Cerebellar nuclear complex (tissue), 1 donor: ENCODE measurements at places on chromosomes 13 and 19.

DNA sequence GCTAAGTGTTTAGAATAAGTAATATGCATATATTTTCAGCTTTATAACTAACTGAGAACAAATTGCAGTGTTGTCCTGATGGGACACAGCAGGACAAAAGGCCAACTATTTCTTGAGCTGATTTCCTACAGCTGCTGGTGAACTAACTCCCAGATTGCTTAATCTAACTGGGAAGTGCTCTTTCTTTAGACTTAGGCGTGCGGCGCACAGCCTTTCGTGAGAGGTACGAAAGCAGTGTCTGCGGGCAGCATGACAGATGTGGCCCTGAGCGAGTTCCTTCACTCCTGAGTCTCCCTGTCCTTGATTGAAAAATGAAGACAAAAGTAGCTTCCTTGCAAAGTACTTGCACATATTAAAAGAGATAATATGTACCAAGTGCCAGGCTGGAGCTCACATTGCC lies 47.3 kb upstream of the NPAS1 start:
- DNase-seq = no peak

GRCh38 chr13:114024603-114025404 lies 50.9 kb upstream of the C13orf46 start:
- no peak for DNase-seq

GRCh38 chr13:30766231-30766630 lies 30.9 kb downstream of the ALOX5AP start:
- no peak for DNase-seq

DNA sequence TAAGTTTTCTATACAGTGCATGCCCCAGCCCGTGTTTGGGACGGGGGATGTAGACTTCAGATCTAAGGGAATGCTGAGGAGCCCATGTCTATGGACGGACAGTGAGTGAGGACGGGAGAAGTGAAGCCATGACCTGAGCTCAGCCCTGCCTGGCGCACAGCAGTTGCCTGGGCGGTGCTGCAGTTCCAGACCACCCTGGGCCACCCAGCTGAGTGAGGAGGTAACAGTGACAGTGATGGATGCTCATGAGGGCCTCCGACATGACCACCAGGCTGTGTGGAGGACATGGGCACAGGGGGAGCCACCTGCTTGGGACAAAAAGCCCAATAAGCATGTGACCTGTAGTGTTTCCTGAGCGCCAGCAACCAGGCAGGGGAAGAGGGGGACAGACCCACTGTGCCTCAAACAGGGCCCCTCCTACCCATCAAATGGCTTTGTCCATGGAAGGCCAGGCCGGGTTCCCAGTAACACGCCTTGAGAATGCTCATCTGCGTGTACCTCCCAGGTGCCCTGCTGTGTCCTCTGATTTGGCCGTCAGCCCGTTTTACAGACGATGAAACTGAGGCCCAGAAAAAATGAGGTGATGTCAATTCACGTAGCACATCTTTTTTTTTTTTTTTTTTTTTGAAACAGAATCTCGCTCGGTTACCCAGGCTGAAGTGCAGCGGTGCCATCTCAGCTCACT lies 22.6 kb downstream of the NOSIP start:
- no peak for DNase-seq

DNA sequence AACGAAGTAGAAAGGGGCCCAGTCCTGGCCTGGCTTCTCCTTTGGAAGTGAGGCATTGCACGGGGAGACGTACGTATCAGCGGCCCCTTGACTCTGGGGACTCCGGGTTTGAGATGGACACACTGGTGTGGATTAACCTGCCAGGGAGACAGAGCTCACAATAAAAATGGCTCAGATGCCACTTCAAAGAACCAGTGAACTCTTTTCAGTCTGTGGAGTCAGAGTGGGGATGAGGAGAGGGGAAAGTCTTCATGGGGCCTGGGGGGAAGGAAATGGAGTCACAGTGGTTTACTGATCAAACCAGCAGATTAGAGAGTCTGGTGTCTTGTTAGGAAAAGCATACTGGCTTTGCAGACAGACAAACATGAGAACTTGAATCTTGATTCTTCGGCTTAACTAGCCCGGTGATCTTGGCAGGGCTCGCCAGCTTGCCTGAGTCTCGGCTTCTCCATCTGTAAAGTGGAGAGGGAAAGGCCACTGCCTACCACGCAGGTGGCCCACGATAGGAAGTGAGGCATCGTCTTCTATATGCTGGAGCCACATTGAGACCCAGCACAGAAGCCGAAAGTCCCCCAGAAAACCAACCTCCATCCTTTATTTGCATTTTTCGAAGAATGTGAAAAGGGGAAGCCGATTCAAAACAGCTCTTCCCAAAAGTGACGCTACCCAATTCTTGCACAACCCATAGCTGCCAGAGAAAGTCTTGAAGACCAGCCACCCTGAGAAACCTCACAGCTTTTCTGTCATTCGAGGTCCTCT lies at the start of gene FFAR1:
Gene FFAR1, plus strand, starts transcription at position 732 of the 759 bp plus-strand sequence. CDS start 3,650 bp downstream, outside the sequence.
- no peak for DNase-seq

DNA sequence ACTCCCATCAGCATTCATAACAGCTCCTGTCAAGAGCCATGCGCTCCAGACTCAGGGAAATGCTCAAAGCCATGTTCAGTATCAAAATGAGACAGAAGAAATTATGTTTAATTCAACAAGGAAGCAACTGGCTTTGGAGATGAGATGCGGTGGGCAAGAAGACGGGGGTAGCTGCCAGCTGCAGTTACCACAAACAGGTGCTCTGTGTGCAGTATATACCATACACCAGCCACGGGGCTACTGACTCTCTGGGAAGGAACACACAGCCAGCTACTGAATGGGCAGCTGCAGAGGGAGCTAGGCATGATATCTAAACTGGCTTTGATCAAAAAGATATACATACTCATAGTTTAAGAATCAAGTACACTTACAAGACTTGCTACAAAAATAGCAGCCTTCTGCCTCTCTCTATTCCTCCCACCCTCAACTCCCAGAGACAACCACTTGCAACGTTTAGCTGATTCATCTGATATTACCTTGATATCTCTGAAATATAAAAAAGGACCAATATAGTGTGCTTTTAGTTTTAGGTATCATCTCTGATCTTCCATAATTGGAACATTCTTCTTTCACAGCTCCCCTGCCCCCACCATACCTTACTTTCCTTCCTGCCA lies 593.0 kb downstream of the UQCRFS1 start:
- no peak for DNase-seq
